ENCODE measurements at places on chromosomes 1 and 21. TPM values are rescaled to one million over a fixed set of nuclear protein-coding genes. Genes with fewer than 3 reads are reported as not detected.

TMEM61 gene
- not detected for total RNA-seq

DTL gene
- 26.7 TPM for total RNA-seq

MYOC gene
- total RNA-seq = not detected

COL11A1 gene
- total RNA-seq = 106 TPM

GPR25 gene
- not detected for total RNA-seq
